ENCODE measurements at places on chromosomes 11 and 22.
A peak's percentile ranks its signal among the peaks of the same experiment; 100 is the strongest.

DNA sequence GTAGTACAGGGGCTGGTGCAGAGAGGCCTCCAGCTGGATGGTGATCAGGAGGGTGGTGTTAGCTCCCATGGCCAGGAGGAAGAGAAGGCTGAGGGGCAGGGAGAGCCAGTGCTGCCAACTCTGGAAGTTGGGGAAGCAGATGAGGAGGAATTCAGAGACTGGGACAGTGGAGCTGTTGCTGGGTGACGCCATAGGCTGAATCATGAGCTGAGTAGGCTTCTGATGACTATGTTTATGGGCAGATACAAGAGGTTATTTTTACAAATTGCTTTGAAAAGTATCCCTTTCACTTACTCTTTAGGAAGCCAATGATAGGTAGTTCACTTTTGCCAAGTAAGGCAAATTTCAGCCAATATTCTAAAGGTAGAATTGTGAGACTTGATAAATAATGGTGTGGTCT lies 3.1 kb downstream of the OR56A1 start:
- no peak for DNase-seq

GRCh38 chr11:124934862-124935547 lies 842 bp downstream of the HEPACAM start:
- peak; percentile 74 for DNase-seq

DNA sequence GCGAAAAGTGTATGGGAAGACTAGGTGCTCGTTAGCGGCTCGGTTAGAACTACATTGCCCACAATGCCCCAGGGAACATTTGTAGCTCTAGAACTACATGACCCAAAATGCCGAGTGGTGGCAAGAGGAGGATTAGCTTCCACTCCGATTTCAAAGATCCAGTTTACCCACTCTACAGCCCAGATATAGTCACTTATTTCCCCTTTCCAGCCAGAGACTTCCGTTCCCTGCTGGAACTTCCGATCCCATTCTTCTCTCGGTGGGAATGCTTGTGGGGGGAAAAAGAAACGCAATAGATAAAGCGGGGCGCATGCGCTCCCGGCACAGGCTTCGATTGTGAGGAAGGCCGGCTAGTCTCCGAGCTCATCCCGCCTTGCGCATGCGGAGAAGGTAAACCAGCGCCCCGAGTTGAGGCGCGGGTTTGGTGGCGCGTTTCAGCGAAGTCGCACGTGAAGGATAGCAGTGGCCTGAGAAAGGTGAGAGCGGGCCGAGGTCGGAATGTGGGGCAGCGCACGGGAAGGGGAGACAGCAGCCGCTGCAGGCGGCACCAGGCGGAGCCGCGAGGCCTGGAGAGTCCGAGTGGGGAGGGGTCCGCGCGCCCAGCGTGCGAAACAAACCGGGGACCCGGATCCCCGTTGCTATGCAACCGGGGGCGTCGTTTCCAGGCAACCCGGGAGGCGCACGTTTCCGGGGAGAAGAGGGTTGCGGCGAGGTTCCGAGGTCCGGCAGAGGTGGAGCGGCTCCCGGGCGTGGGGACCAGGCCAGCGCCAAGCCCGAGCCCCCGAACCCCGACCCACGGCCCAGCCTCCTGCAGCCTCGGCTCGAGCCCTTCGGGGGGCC lies at the start of gene TMEM109:
TMEM109 (plus strand) TSS at position 366 of the 840 bp plus-strand sequence. CDS start 5,536 bp downstream, outside the sequence.
- peak; percentile 96 for DNase-seq

- peak; percentile 15 for DNase-seq
These were observed 21.4 kb downstream of the KIF18A start for GRCh38 chr11:28086569-28086968.

DNA sequence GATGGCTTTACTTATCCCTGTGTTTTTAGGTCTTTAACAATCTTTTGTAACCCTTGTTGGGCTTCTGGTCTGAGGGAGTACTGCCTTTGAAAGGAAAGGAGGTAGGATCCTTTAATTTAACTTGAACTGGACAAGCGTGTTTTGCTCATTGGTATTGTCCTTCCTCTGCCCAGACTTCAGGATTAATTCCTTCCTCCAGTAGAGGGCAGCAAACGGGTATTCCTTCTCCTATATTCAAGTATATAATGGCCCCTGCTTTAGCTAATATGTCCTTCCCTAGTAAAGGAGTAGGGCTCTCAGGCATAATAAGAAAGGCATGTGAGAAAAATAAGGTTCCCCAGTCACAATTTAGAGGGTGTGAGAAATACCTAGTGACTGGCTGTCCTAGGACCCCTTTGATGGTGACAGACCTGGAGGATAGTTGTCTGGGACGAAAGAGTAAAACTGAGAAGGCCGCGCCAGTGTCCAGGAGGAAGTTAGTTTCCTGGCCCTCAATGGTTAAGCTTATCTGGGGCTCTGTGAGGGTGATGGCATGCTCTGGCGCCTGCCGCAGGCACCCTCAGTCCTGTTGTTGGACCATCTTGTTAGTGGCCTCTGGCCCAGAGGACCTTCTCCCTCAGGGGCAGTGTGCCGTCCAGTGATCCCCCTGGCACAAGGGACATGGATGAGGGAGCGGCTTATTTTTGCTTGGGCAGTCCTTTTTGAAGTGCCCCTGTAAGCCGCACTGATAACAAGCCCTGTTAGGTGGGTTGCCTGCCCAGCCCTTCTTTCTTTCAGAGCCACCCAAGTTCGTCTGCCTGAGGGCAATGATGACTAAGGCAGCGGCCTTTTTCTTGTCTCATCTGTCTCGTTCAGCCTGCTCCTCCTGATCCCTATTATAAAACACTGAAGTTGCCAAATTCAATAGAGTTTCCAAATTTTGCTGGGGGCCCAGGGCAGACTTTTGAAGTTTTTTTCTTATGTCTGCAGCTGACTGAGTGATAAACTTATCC lies 51.8 kb downstream of the C11orf71 start:
- peak; percentile 62 for DNase-seq

GRCh38 chr11:121145826-121146225 lies 44.8 kb downstream of the TECTA start:
- DNase-seq, result no peak
